Heart left ventricle (tissue), 16 donors: ENCODE measurements at places on chromosomes 4 and X. TPM values are rescaled to one million over a fixed set of nuclear protein-coding genes. Genes with fewer than 3 reads are reported as not detected.

DNA sequence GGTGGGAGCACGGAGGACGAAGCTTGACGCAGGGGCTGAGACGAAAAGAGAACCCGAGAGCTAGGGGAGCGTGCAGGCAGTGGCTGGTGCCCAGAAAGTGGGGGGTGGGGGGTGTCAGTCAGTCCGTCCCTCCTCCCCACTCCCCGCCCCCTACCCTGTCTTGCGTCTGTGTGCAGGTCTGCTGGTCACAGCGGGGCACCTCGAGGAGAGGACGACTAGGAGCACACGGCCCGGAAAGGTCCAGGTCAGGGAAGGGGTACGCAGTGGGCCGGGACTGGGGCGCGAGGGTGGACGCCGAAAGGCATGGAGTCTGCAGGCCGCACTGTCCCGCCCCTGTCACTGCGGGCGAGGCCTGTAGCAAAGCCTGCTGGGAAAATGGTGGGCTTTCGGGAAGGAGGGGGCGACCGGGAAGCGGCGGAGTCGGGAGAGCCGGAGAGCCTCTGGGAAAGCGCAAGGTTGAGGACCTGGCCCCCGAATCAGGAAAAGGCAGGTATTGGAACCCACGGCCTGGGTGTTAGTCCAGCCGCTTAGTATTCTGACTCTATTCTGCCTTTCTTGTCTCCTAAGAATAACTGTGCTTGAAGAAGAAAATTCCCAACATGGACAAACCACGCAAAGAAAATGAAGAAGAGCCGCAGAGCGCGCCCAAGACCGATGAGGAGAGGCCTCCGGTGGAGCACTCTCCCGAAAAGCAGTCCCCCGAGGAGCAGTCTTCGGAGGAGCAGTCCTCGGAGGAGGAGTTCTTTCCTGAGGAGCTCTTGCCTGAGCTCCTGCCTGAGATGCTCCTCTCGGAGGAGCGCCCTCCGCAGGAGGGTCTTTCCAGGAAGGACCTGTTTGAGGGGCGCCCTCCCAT lies 769 bp downstream of the TCEAL1 start:
- peak; percentile 77 for DNase-seq

GRCh38 chr4:121226362-121226761 lies 62.2 kb upstream of the TNIP3 start:
- DNase-seq, result no peak

DNA sequence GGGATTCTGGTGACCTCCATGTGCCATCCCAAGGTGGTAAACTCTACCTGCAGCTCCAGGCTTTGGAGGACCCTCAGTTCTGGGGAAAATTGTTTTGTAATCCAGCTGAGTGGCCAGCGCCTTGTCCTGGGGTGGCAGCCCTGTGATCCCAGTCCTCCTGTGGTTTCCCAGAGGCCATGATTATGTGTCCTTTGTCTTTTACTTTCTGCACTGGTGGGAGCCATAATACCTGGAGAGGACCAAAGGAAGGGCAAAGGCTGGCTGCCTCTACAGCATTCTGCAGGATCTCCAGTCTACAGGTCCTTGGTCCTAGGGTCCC lies 64.0 kb downstream of the NBDY start:
- no peak for DNase-seq

DNA sequence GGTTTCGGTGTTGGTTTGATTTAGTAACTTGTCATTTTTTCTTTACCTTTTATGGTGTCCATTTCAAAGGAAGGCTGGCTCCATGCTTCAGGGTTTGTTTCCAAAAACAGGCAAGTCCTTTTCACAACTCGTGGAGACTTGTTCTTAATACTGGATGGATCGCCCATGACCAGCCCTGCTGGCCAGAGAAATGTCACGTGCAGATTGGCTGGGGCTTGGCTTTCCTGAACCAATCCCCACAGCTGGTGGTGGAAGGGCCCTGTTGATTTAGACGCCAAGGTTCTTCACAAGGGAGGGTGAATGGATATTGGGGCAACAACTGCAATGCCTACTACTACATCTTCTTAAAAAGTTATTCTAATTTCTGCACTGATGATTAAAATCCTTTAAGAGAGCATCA lies 92.6 kb downstream of the SHROOM3 start:
- DNase-seq, result no peak

DNA sequence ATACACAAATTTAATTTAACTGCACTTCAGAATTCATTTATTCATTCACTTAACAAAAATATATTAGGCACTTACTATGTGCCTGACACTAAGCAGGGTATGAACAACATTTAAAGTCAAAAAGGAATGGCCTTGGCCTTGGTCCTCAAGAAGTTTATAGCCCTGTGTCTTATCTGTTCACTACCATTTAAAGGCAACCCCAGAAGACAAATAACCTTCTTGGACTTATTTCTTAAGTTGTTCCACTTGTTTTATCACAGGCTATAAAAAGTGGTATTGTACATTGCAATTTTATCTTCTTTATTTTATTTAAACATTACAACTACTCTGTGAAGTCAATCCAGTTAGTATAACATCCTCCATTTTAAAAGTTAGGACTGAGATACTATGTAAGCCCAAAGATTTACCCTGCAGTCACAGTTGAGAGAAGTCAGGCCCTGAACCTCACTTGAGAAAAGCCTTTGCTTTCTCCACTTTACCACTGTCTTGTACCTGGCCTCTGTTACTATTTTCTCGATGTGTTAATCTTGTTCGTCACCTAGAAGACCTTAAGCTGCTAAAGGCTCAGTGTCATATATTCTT lies 305.6 kb upstream of the DIPK2B start:
- no peak for DNase-seq

DNA sequence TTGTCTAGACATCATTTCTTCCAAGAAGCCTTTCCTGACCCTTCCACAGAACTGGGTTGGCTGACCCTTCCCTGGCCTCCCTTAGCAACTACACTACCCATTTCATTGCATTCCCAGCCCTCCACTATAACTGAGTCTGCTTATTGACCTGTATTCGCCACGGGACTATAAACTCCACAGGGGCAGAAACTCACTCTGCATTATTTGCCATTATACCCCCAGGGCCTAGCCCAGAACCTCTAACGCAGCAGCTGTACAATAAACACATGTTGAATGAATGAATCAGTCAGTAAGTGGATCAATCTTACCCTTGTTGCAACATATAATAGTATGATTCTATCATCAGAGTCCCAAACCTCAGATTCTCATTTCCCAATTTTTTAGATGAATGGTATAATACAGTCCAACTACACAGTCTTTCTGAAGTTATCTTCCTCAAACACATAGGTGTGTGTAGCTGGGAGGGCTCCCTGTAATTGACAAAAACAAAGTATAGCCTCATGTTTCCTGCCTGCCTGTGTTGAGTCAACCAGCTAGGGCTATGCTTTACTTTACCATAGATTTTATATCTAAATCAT lies 209.3 kb downstream of the CHIC2 start:
- peak; percentile 36 for DNase-seq

GRCh38 chr4:139319571-139319970 lies 17.3 kb upstream of the NDUFC1 start:
- no peak for DNase-seq

DNA sequence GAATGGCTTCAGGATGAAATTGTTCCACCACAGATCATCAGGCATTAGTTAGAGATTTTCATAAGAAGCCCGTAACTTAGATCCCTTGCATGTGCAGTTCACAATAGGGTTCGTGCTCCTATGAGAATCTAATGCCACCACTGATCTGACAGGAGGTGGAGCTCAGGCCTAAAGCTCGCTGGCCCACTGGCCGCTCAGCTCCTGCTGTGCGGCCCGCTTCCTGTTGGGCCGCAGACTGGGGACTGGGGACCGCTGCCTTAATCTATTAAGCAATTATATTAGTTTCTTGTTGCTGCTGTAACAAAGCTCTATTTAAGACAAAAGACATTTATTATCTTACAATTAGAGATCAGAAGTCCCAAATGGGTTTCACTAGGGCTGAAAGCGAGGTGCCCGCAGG lies 205.6 kb downstream of the LARP7 start:
- no peak for DNase-seq

DNA sequence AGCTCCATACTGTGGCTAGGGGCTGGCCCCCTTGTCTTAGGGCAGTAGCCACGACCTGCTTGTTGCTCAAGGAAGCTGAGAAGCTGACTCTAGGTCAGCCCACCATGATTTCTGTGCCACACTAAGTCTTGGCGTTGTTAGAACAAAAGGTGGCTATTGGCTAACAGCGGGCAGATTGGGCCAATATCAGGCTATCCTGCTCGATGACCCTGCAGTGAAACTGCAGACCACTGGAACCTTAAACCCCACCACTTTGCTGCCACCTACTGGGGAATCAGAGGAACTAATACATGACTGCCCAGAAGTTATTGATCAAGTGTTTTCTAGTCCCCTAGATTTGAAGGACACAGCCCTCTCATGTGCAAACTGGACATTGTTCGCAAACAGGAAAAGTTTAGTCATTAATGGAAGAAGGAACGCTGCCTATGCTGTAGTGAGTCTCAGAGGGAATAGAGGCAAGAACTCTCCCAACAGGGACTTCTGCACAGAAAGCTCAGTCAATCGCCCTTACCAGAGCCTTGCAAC lies 17.0 kb upstream of the PAPSS1 start:
- DNase-seq, result no peak

DNA sequence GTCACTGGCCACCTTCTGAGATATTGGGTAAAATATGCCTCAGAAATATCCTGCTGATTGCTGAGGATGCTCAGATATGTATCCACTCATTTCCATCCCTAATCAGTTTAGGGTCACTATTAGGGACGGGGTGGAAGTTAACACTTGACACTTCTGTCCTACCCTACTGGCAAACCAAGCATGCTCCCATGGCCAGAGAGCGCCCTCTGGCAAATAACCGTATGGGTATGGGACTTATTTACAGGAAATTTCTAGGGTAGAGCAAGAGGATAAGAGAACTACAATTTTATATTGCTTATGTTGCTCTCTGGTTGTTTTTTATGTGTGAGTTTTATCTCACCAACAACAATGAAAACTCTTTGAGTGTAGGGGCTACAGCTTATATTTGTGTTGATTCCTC lies 86.8 kb upstream of the TSPAN7 start:
- DNase-seq, result no peak

DNA sequence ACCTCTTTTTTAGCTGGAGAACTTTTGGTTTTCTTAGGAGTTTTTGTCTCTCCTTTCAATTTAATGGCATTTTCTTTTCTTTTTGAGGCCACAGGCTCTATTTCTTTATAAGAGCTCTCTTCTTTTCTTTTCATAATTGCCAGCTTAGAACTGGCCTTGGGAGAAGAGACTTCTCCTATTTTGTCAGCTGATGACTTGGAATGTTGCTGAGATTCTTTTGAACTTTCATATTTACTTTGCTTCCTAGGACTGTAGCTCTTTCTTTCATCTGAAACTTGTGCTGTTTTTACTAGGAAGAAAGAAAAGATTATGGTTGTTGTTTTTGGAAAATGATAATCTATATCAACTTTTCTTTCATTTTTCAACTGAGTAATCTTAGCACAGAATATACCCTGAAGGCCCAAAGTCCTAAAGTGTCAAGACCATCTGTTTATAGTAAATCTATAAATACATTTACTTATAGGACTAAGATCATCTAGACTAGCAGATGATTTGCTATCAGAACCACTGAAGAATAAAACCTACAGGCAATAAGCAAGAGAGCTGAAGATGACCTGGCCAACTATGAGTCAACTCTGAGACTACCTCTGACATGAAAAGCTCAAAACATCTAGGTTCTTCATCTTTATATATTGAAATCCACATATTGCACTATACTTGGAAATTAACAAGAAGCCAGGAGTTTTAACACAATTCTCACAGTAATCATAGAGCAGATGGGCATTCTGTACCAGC lies 45.6 kb downstream of the RFC1 start:
- no peak for DNase-seq

- DNase-seq, result no peak
Observed at GRCh38 chr4:183831683-183832082, 73.4 kb upstream of the STOX2 start.

GRCh38 chrX:19640693-19641374 lies 125.5 kb upstream of the MAP3K15 start:
- DNase-seq, result no peak

- DNase-seq, result no peak
Observed at GRCh38 chr4:124710015-124710741, 2.4 kb downstream of the ANKRD50 start.

GRCh38 chrX:153372949-153373348 lies 28.2 kb downstream of the PNMA6E start:
- no peak for DNase-seq

The RRH gene
- total RNA-seq, result not detected

The AGTR2 gene
- not detected for total RNA-seq

The SYP gene
- 1.00 TPM for total RNA-seq

The C1QTNF7 gene
- total RNA-seq, result 0.72 TPM

The POLN gene
- total RNA-seq, result 1.9 TPM

The CSN3 gene
- total RNA-seq, result not detected

The TIMM8A gene
- 17.5 TPM for total RNA-seq
